ENCODE measurements at places on chromosomes 6 and 20.

DNA sequence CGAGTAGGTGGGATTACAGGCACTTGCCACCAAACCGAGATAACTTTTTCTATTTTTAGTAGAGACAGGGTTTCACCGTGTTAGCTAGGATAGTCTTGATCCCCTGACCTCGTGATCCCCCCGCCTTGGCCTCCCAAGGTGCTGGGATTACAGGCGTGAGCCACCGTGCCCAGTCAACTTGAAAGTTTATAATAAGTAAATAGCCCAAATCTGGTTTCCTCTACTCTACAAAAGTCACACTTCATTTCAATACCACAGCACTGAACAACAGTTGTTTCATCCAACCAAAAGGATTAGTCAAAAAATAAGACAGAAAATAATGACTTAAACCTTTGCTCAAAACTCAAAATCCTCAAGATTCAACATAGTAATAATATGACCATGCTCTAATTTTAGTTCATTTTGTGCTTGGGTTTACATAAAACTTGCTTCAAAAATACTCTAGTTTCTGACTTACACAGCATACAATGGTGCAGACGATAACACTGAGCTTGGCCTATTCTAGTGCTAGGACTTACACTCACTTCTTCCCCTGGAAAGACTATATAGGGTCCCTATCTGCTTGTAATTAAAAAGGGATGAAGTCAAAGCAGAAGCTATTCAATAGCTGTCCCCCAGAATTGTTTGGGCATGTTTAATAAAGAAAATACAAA, 56.7 kb downstream of the NT5E start:
- no peak for DNase-seq

DNA sequence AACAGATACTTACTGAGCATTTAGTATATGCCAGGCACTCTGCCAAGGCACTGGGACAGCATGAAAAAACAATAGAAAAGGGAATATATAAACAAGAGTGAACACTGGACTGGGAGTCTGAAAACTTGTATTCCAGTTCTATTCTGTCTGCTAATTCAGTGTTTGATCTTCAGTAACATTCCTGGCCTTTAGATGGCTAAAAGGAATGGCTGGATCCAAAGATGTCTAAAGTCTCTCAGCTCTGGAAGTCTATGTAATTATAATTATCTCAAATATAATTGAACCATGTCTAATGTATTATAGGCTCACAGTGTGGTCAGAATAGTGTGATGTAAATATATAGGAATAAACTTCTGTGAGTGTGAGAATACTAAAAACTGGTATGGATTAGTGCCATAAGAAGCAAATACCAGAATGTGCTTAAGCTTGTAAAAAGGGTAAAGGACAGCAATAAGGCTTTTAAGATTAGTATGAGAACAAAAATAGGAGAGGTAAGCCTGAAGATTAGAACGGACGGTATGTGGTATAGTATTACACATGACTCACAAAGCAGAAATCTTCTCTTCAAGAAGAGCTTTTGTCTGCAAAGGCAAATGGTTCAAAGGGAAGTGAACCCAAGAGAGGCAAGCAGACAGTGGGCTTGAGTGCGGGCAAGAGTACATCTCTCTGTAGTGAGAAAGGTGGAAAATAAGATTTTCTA, 68.5 kb downstream of the TMEM200A start:
- DNase-seq = no peak

- DNase-seq = no peak
Observed at GRCh38 chr20:55354720-55355119, 650.6 kb downstream of the CBLN4 start.

DNA sequence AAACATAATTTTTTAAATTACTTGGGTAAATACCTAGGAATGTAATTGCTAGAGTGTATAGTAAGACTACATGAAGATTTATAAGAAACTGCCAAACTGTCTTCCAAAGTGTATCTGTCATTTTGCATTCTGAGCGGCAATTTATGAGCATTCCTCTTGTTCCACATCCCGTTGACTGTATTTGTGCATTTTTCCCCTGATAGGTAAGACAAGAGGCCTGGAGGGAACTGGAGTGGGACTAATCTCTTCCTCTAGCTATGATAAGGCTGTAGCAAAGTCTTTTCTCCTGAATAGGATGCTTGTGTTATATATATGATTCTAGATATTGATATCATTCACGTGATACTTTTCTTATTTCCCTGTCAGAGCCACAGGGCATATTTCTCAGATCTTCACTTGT, 1557.5 kb downstream of the GRIK2 start:
- DNase-seq = no peak

GRCh38 chr20:21325296-21325695, 22.2 kb downstream of the XRN2 start:
- DNase-seq = no peak

- DNase-seq = no peak
Observed at GRCh38 chr6:169472786-169473416, 219.3 kb upstream of the THBS2 start.

DNA sequence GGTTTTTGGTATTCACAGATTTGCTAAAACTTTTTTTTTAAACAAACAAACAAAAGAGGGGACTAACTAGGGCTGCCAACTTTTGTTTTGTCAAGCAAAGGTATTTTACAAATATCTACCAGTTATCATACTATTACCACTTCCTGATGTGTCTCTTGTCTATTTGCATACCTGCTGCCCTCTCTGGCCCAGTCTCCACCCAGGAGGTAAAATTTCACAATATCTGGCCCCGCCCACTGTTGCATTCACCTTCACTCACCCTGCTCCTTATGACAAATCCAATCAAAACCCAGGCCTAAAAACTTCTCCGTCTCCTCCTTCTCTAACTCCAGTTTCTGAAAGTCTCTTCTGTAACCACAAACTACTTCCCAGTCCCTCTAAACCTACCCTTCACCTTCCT, 82.2 kb downstream of the TRERF1 start:
- DNase-seq = no peak

- peak; percentile 19 for DNase-seq
Observed at GRCh38 chr6:16206595-16207037, 31.8 kb upstream of the GMPR start.

GRCh38 chr6:84777888-84778287, 13.5 kb upstream of the TBX18 start:
- DNase-seq = no peak

DNA sequence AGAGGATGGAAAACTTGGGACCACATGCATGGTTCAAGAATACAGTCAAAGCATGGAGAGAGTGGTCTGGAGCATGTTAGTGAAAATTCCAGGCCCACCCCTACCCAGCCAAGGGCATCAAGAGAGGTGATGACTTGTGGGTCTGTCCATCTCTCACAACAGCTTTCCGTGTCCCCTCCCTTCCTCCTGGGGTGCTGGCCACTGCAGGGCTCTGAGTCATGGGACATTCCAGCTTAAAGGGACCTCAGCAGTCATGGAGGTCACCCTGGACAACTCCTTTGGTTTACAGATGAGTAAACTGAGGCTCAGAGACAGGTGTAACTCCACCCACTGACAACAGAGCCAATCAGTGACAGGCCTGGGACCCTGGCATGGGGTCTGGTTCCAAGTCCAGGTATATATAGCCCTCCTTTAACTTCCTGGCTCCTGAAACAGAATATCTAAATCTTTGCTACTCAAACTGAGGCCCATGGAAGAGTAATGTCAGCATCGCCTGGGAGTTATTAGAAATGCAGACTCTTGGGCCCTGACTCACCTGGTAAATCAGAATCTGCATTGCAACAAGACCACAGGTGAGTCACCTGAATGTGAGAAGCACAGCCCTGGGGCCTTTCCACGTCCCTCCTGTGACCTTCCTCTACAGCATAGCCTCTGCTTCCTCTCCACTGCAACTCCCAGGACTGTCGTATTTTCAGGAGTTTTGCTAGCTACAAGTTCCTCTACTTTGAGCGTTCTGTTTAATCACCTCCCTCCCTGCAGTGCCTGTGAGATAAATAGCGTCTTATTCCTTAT, 170.2 kb downstream of the ZDHHC14 start:
- no peak for DNase-seq

DNA sequence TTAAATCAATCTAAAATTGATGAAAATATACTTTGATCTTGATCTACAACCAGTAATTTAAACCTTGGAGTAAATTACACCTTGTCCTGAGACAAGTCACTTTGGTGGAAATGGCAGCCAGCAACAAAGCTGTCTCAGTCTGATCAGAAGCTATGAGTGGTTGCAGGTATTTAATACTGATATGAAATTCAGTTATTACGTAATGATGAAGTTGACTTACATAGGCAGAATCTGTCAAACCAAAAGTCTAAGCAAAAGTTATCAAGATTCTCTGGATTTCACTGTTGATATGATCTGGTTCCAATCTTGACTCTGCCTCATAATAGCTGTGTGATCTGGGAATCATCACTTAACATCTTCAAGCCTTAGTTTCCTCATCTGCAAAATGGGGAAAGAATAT, 27.6 kb upstream of the GSTA5 start:
- no peak for DNase-seq

GRCh38 chr20:57742507-57743181, 32.8 kb upstream of the PMEPA1 start:
- no peak for DNase-seq

- DNase-seq = no peak
Observed at GRCh38 chr20:63360850-63361518, at the start of gene CHRNA4. CHRNA4 (minus strand) TSS chr20:63361349; CDS start chr20:63361165, 184 bp downstream.

All from LNCaP clone FGC (cell line).